ENCODE measurements at places on chromosomes 5 and 9.

GRCh38 chr5:72122602-72123001, 15.3 kb downstream of the MAP1B start:
- no peak for DNase-seq

- DNase-seq: no peak
These were observed 12.3 kb downstream of the ZCCHC9 start for GRCh38 chr5:81313686-81314085.

GRCh38 chr9:82192211-82192610, 203.6 kb downstream of the SPATA31D1 start:
- DNase-seq: no peak

- no peak for DNase-seq
These were observed 45.1 kb downstream of the SLCO6A1 start for GRCh38 chr5:102453716-102454115.

- no peak for DNase-seq
These were observed 109.6 kb upstream of the PJA2 start for GRCh38 chr5:109519416-109519815.
